ENCODE measurements at places on chromosomes 11 and 22.

- no peak for DNase-seq
Measured at GRCh38 chr22:46617207-46617985, 2.8 kb upstream of the GRAMD4 start.

GRCh38 chr11:60274416-60274815, 6.0 kb upstream of the MS4A4A start:
- no peak for DNase-seq

- DNase-seq, result no peak
Measured at GRCh38 chr11:99742501-99742900, 721.8 kb downstream of the CNTN5 start.

DNA sequence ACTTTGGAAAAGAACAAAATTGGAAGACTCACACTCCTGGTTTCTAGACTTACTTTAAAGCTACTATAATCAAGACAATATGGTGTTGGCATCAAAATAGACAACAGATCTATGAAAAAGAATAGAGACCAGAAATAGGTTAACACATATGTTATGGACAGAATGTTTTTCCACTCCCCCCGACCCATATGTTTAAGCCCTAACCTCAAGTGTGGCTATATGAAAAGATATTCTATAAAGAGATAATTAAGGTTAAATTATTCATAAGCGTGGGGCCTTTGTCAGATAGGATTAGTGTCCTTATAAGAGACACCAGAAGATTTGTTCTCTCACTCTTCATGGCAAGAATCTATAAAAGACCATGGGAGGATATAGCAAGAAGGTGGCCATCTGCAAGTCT, 440.0 kb downstream of the AASDHPPT start:
- DNase-seq, result no peak

- DNase-seq, result no peak
Measured at GRCh38 chr11:70601861-70602538, 203.7 kb downstream of the CTTN start.

DNA sequence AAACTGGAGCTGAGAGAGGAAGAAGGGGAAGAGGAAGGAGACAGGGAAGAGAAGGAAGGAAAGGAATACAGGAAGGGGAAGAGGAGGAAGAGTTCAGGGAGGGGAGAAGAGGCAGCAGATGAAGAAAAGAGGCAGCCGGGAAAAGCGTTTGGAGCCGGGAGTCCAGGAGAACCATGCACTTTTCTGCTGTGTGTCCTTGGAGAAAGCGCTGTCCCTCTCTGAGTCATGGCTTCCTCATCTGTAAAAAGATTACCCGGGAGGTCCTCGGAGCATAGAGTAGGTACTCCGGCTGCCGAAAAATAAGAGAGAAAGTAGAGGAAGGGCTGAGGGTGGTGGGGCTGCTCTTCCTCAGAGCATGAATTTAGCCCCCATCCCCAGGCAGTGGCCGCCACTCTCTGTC, 226.9 kb downstream of the MN1 start:
- DNase-seq, result no peak

GRCh38 chr11:67389477-67389876, 2.3 kb upstream of the RAD9A start:
- DNase-seq, result no peak

GRCh38 chr22:43217285-43218030, 30.5 kb upstream of the TTLL12 start:
- DNase-seq, result no peak

DNA sequence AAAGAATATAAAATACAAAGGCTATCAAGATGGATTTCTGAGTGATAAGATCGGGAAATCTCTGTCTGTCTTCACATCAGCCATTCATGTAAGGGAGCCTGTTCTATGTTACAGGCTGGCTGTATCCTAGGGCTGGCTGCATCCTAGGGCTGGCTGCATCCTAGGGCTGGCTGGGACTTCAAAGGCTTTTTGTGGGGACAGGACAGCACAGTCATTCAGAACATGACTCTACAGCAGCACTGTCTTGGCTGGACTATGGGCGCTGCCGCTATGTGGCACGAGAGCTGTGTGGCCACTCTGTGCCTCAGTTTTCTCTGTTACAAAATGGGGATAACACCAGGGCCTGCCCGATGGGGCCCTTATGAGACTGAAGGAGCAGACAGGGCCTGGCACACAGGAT, 10.2 kb downstream of the ADAMTS8 start:
- DNase-seq, result no peak
